ENCODE measurements at places on chromosomes 2 and 18.

GRCh38 chr18:48992133-48992532 lies 41.4 kb upstream of the SMAD7 start:
- DNase-seq = no peak

GRCh38 chr2:180871649-180872048 lies 108.8 kb upstream of the UBE2E3 start:
- DNase-seq = no peak

GRCh38 chr2:54935389-54935788 lies 114.9 kb downstream of the RTN4 start:
- no peak for DNase-seq

- no peak for DNase-seq
Measured at GRCh38 chr2:126942427-126943203, 43.9 kb downstream of the TEX51 start.

DNA sequence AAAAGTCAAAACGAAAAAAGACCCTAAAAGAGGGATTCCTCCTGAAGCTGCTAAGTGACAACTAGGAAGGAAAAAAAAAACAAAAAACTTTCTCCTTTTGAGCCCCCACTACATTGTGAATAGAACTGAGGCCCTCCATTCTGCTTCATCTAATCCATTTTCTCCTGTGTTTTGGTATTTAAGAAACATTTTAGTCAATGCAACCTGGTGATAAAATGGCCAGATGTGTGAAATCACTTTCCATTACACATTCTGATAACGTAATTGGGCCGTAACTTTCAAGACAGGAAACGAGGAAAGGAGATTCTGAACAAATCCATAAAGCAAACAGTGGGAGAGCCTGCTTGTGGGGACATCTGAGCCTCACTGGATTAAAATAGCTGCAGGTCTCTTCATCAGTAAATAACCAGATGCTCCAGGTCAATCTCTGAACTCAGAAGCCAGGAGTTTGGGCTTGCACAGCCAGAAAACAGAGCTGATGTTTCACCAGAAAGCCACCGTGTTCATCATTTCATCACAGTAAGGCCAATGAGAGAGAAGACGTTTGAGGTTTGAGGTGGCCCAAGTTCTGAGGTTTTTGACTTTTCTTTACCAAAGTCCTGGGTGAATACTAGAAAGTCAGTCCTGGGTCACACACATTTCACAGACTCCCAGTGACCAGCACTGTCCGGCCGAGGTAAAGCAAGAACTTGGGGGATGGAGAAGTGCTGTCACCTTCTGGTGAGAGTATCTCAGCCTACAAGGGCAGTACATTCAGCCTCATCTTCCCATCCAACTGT lies 47.8 kb downstream of the TGFA start:
- DNase-seq = no peak

GRCh38 chr2:234252772-234253171 lies 202.3 kb downstream of the SPP2 start:
- DNase-seq = no peak

GRCh38 chr2:177270531-177270930 lies 6.0 kb upstream of the NFE2L2 start:
- no peak for DNase-seq

DNA sequence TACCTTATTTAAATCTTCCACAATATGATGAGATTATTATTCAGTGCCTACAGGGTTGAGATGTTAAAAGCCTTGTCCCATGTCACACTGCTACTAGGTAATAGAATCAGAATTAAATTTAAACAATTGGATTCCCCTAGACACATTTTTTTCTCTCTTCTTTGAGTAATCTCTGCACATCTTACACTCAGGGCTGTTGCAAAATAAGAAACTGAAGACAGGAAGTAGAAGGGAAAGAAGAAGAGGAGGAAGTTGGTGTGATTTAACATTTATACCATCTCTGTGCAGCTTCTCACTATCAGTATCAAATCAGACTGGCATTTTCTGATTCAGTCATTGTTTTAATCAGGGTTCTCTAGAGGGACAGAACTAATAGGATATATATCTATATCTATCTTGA lies 677.6 kb downstream of the IRS1 start:
- DNase-seq = no peak

DNA sequence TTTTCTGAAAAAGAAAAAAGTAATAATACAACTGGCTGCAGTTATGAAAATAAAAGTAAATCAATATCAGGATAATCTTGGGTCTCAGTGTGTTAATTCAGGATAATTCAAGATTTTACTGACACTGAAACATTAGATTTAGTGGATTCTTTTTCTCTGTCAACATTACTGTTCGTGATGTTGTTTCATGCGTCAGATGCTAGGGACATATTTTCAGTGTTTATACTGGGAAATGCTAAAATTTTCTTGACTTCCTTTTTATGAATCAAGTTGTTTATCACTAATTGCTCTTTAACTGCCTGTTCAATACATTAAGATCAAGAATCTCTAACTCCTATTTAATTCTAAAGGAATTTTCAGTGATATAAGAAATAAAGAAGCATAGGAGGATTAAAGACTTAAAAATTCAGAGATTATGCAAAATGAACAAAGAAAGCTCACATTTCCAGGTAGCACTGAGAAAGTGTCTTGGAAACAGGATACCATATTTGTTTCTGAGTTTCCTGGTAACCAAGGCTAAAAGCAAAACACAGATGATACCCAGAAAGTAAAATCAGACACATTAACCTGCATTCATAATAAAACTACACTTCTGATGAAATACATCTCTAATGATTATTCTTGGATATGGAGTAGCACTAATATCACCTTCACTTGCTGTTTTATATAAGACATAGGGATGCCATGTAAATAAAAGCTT lies 174.0 kb downstream of the ARL4C start:
- DNase-seq = no peak

DNA sequence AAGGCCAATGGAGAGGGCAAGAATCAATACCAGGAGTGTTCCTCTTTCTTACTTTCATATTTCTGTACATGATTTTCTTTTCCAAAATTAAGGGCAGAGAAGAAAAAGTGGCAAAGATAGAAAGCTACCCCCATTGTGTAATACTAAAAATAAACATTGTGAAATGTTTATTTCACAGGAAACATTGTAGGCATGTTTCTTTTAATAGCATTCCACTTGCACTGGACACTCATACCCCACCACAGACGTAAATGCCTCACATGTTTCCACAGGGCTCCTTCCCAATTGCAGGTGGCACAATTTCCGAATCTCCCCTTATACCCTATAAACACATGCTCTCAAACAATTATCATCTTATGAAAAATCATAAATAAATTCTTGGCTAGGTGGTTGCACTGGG lies 645.1 kb upstream of the SETBP1 start:
- no peak for DNase-seq

DNA sequence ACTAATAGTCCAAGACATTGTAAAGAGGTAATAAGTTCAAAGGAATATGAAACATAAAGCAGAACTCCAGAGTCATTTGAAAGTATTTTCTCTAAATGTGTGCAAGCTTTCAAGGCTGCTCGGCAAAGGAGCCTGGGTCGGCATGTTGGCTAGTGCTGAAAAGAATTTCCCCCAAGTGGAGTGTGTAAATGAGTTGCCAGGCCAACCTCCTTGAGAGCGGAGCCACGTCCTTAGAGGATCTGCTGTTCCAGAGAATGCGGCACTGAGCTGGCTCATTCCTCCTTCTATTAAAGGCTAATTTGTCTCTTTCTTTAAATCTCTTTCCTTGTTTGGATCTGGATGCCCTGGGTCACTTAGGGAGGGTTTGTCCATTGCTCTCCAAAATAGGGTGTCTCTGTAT lies 127.5 kb downstream of the RDH14 start:
- DNase-seq = no peak

DNA sequence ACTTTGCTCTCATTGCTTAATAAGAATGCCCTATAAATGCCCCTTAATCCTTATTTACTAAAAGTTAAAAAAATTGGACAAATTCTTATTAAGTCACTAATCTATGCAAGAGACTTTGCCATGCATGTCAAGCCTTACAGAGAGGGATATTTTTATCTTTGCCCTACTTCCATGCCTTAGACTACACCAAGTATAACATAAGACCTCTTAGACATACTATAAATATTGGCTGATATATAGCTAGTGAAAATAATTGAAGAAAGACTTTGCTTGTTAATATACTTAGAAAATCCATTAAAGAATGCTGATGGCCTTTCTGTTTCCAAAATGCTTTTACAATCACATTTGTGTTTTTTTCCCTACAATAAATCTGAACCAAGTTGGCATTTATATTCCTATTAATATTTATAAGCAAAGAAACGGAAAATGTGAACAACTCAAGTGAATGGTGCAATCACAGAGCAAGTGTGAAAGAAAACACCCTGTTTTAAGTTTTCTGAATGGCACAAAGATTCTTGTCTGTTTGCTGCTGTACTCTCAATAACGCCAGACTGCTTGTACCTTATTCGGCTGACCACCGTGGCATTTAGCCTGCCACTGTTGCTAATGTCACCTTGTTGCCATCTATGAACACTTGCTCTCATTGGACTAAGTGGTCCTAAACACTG lies 105.0 kb downstream of the MC4R start:
- no peak for DNase-seq

DNA sequence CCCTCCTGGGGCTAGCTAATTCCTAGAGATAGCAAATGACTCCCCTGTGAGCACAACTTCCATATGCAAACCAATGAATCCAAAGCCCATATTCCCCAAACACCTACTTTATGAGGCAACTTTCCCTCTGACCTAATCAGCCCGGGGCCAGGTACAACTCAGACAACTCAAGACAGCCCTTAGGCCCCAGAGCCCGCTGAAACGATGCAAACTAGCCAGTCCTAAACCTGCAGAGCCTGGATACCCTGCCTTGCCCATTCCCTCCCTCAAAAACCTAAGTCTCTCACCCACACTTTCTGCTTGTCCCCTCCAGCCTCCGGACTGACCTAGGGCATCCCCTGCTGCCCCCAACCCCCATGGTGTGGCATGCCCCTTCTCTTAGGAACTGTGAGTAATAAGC lies 142.8 kb downstream of the ACTR3 start:
- DNase-seq = no peak

- no peak for DNase-seq
Measured at GRCh38 chr2:99802734-99803133, 312.9 kb upstream of the REV1 start.

GRCh38 chr2:235312571-235312970 lies 181.3 kb upstream of the AGAP1 start:
- DNase-seq = no peak

GRCh38 chr2:240051697-240052096 lies 1.6 kb downstream of the OR6B3 start:
- no peak for DNase-seq

DNA sequence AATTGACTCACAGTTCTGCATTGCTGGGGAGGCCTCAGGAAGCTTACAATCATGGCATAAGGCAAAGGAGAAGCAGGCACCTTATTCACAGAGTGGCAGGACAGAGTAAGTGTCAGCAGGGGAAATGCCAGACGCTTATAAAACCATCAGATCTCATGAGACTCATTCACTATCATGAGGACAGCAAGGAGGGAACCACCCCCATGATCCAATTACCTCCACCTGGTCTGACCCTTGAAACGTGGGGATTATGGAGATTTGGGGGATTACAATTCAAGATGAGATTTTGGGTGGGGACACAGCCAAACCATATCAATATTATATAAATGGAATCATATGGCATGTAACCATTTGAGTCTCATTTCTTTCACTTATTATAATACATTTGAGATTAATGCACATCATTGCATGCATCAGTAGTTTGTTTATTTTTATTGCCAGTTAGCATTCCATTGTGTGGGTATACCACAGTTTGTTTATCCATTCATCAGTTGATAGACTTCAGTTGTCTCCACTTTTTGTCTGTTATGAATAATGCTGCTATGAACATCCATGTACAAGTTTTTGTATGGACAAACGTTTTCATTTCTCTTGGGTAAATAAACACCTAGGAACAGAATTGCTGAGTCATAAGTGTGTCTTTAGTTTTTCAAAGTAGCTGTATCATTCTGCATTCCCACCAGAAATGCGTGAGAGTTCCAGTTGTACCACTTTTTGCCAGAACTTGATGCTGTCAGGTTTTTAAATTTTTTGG lies 5.8 kb upstream of the SRBD1 start:
- DNase-seq = no peak

DNA sequence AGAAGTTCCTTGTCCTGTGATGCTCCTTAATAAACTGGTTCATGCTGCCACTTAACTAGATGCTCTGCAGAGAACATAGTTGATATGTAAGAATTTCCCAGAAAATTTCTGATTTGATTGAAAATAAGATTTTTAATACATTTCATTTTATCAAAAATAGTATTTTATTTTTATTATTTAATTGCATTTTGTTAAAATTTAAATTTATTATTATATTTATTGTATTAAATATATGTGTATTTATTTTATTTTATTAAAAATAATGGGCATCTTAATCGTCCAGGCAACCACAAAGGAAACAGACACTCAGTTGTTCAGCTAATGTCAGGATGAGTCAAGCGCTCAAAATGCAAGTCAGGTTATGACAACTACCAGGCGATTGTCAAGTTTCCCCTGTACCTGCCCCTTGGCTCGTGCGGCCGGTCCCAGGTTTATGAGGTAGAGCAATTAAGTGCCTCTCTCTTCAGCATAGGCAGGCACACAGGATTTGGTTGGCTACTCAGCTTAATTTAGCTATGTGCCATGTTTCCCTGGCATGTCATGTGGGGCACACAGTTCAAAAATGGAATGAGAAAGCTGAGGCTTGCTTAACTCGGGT lies 361.2 kb downstream of the RND3 start:
- DNase-seq = no peak

DNA sequence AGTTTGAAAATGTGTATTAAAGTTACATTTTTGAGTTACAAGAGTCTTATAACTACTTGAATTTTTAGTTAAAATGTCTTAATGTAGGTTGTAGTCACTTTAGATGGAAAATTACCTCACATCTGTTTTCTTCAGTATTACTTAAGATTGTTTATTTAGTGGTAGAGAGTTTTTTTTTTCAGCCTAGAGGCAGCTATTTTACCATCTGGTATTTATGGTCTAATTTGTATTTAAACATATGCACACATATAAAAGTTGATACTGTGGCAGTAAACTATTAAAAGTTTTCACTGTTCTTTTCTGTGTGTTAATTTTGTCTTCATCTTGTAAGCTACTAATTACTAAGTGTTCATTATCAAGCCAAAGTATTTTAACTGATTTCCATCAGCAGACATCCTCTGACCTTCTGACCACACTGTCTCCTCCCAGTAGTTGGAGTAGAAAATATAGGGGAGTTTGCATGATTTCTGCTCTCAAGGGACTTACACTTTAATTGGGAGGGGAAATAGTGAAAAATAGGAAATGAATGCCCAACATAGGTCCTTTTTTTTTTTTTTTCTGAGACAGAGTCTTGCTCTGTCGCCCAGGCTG lies 4.3 kb downstream of the PMAIP1 start:
- DNase-seq = no peak

All from stimulated activated CD8-positive, alpha-beta memory T cell treated with anti-CD3 and anti-CD28 coated beads, Interleukin-4, amount 100 ng/mL, for 1 hour (primary cell).